ENCODE measurements at places on chromosomes 4 and X.
A peak's percentile ranks its signal among the peaks of the same experiment; 100 is the strongest.

DNA sequence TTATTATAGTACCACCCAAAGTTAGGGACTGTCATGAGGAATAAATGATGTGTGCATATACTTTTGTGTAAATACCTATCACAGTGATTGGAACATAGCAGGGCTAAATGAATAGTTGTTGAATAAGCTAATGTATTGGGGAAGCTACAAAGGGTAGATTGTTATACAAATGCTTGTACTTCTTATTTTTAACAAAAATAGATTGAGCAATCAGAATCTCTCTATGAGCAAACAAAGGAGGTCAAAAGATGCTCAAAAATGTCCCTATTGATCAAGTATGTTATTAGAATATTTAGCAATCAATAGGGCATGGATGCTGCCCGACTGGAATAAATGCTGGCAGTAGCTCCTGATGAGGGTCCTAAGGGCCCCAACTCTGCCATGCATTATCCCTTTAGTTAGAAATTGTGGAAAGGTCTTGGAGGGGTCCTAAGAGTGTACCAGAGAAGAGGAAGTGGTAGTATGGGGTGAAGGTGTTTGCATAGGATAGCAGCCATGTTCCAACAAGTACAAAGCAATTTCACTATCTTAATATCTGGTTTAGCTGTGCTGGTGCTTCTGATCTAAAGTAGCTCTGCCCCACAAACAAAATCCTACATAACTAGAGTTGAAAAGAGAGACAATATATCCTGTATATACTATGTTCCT, 33.1 kb upstream of the TAPT1 start:
- no peak for DNase-seq

- DNase-seq: no peak
Observed at GRCh38 chr4:99366491-99366890, 13.9 kb upstream of the ADH1C start.

- peak; percentile 28 for DNase-seq
Observed at GRCh38 chrX:17859609-17860178, 1.4 kb downstream of the RAI2 start.

DNA sequence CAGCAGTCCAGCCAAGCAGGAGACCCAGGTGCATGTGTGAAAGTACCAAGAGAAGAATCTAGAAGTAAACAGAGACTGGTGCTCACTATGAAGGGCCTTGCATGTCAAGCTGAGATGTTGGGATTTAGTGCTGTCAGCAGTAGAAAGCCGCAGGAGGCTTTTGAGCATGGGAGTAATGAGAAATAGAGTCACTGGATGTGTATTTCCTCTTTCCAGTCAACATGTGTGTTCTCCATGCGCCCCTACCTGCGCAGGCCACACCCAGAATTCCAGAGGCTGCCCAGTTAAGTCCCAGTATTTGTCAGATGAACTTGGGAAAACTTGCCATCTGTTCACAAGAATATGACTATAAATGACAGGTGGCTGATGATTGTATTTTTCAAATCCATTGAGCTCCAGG, 4.5 kb upstream of the MAMLD1 start:
- no peak for DNase-seq

- peak; percentile 63 for DNase-seq
Observed at GRCh38 chr4:1009542-1010394, 1.7 kb upstream of the FGFRL1 start.

DNA sequence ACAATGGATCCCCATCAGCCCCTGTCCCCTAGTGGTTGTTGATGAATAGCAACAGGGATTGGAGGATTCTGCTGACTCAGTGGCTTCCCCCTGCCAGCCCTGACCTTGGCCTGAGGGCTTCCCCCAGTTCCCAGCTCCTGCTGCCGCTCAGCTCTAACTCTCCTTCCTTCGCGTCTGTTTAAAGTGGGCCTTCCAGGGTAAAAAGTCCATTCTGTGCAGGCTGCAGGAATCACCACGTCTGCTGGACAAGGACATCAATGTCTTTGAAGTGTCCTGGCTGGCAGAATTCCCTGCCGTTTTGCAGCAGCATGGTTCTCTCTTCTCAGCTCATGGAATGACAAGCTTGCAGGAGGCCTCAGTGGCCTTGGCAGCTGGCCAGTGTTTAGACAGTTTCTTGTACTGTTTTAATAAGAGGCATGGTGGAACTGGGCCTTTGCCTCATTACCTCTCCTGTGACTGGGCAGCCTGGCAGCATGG, 152.5 kb upstream of the STX18 start:
- no peak for DNase-seq

All from NCI-H524 (cell line).